ENCODE measurements at places on chromosomes 11 and 22.

DNA sequence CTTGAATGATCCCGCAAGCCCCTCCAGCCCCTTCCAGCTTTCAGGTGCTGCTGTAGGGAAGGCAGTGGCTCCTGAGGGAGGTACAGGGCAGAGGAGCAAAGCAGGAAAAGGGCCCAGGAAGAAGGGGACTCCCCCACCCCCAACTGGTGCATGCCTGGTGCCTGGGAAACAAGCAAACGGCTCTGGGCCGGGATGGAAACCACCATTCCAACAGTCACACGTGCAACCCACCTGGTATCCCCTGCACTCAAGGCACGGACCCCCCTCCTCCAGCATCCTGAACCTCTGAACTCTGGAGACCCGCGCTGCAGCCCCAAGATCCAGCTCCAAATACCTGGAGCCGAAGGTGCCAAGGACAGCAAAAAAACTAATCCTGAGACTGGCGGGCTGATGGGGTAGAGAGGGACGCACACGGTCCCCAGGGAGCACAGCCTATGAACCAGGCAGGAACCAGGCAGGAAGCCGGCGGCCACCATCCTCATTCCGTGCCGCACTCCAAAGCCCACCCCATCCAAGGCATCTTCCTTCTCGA, 537 bp downstream of the SCN4B start:
- peak overlapping the region; percentile 47 for H3K4me3 ChIP-seq
- no peak for DNase-seq
- H3K27ac ChIP-seq: no peak overlapping the region
- peaks cover 6% of the 10 kb centered on the region for H3K4me1 ChIP-seq
- peaks cover 36% of the 10 kb centered on the region for H3K27me3 ChIP-seq

GRCh38 chr11:100536979-100537378, 150.1 kb upstream of the ARHGAP42 start:
- no peak overlapping the region for H3K4me3 ChIP-seq
- no peaks in the 10 kb centered on the region for H3K27me3 ChIP-seq
- no peaks in the 10 kb centered on the region for H3K36me3 ChIP-seq
- no peak overlapping the region for H3K27ac ChIP-seq

GRCh38 chr22:18085188-18085587, 7.4 kb downstream of the PEX26 start:
- DNase-seq: no peak
- H3K4me1 ChIP-seq: peaks cover 6% of the 10 kb centered on the region
- no peaks in the 10 kb centered on the region for H3K27me3 ChIP-seq

DNA sequence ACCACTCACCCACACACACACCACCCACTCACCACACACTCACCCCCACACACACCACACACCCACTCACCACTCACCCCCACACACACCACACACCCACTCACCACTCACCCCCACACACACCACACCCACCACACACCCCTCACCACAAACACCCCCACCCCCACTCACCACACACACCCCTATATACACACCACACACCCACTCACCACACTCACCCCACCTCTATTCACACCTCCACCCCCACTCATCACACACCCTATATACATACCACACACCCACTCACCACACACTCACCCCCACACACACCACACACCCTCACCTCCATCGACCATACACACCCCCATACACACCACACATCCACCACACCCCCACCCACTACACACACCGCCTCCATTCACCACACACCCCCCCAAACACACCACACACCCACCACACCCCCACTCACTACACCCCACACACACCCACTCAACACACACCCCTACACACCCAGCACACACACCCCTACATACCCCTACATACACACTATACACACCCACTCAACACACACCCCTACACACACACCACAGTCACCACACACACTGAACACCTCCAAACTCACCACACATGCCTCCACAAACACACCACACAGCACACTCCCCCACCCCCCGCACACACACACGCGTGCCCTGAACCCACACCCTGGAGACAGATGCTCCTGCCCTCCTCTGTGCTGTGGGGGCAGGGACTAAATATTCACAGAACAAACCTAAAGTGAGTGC, 19.0 kb upstream of the TTLL12 start:
- H3K4me1 ChIP-seq: no peaks in the 10 kb centered on the region
- H3K27ac ChIP-seq: no peak overlapping the region
- no peaks in the 10 kb centered on the region for H3K27me3 ChIP-seq
- no peak overlapping the region for H3K4me3 ChIP-seq

DNA sequence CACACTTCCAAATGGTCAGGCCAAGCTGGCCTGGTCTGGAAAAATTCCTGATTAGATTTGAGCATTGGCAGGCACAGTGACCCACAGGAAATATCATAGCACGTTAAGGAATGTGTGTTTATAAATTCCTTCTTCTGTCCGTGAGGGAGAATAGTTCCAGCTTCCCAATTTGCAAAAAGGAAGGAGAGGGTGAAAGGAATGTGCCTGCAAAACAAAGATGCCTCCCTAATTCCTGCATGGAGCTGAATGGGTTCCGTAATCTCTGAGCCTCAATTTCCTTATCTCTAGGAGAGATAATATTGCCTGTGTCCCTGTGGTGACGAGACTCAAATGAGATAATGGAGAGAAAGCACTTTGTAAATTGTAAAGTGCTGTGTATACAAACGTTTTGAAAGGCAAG, 105.1 kb downstream of the FEZ1 start:
- no peaks in the 10 kb centered on the region for H3K36me3 ChIP-seq
- no peak overlapping the region for H3K27ac ChIP-seq
- no peaks in the 10 kb centered on the region for H3K4me1 ChIP-seq
- no peak for DNase-seq

DNA sequence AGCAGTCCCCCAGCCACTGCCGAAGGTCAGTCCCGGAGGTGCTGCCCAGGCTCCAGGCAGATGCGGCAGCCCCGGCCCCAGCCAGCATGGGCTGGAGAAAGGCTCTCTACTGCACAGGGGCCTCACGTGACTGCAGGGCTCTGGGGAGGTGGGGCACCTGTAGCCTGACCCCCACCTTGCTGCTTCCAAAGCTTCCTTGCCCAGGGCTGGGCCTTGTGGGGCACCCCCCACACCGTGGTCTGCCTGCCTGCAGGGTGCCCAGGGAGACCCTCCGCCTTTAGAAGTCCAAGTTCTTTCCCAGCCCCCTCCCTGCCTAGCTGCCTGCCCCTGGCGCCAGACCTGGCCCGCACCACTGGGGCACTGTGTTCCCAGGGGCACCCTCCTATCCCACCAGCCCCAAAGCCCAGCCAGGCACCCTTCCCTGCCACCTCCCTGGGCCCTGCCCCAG, 28.4 kb upstream of the TXNRD2 start:
- no peak for DNase-seq
- H3K4me1 ChIP-seq: peaks cover 1% of the 10 kb centered on the region
- peaks cover 15% of the 10 kb centered on the region for H3K36me3 ChIP-seq
- no peaks in the 10 kb centered on the region for H3K27me3 ChIP-seq
- no peak overlapping the region for H3K27ac ChIP-seq

DNA sequence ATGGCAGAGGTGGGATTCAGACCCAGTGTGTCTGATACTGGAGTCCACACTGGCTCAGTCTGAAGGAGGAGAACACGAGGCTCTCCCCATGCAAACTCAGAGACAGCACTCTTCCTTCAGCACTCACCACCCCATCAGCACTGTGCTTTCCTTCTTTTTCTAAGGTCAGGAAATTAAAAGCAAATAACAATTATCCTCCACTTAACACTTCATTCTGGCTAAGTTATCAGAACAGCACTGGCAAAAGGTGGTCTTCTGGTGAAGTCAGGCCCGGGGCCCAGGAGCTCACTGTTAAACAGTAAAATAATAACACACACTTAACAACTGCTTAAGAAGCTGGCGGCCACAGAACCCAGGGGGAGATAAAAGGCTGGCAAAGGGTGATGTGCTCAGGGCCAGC, 107.1 kb downstream of the NAT10 start:
- peaks cover 16% of the 10 kb centered on the region for H3K4me1 ChIP-seq
- H3K4me3 ChIP-seq: no peak overlapping the region
- H3K27me3 ChIP-seq: no peaks in the 10 kb centered on the region

- no peak for DNase-seq
- peaks cover 13% of the 10 kb centered on the region for H3K27me3 ChIP-seq
- no peak overlapping the region for H3K27ac ChIP-seq
- no peaks in the 10 kb centered on the region for H3K4me1 ChIP-seq
- no peak overlapping the region for H3K4me3 ChIP-seq
- no peaks in the 10 kb centered on the region for H3K36me3 ChIP-seq
Observed at GRCh38 chr11:76631566-76632308, 38.8 kb downstream of the LRRC32 start.

DNA sequence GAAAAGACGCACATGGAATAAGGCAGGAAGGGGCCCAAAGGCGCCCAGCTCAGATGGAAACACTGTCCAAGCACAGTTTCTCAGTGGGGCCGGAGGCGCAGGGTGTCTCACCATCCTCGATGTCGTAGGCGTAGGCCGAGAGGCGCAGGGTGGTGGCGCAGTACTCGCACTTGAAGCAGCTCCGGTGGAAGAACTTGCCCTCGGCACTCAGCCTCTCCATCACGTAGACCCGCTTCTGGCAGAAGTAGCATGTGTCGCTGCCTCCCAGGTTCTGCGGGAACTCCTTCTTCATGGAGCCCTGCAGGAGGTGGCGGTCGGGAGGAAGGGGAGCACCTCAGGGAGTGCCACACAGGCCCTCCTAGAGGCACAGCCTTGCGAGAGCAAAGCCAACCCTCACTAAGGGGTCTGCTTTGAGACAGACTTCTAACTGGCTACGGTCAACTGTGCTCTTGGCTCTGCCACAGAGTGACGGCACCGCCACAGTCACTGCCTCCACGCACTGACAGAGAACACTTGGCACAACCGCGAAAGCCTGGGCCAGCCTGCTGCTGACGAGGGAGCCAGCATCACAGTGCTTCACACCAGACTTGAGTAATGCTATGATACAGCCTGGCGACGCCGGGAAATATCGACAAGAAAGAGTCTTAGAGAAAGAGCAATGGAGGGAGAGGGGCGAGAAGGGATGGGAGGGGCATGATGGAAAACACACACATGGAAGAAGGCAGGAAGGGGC, 97.6 kb upstream of the BID start:
- no peaks in the 10 kb centered on the region for H3K27me3 ChIP-seq
- peak overlapping the region; percentile 46 for H3K27ac ChIP-seq
- peaks cover 70% of the 10 kb centered on the region for H3K36me3 ChIP-seq
- DNase-seq: no peak
- H3K4me3 ChIP-seq: no peak overlapping the region

GRCh38 chr11:84503503-84503902, 1123.6 kb downstream of the DLG2 start:
- DNase-seq: no peak
- H3K27ac ChIP-seq: no peak overlapping the region
- no peaks in the 10 kb centered on the region for H3K36me3 ChIP-seq

DNA sequence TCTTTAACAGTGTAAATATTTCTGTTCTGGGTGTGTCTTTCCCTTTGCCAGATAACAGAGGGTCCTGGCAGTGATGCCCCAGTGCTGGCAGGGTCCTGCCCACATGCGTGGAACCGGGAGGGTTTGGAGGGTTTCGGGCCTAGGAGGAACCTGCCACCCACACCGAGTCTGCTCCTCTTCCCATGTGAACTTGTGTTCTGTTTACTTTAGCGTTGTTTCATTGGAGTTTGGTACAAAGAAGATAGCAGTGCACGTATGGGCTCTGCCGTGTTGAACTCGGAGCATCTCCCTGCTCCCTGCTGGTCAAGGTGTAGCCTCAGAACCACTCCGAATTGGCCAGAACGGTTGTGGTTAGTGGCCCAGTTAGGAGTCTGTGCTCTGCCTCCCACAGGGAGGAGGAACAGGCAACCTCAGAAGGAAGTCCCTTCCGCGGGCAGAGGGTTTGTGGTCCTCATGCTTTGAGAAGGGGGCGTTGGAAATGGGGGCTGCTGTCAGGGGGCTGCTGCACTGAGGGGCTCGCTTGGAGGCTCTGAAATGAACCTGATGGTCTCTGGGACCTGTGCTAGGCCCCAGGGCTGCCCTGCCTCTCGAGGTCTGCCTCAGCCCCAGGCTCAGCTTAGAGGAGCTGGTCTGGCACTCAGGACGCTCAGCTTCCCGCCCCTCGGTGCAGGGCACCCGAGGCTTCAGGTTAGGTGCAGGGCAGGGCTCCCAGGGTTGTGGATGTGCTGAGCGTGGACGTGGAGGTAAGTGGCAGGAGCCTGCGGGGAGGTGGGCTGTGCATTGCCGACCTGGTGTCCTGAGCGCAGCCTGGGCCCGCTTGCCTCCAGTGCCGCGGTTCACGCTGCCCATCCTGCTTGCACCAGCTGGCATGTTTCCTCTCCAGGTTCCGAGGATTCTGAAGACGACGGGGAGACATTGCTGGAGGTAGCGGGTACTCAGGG, 10.4 kb downstream of the PHRF1 start:
- no peaks in the 10 kb centered on the region for H3K27me3 ChIP-seq
- H3K4me3 ChIP-seq: no peak overlapping the region
- H3K27ac ChIP-seq: no peak overlapping the region

All from MCF 10A (cell line).